Activated naive CD8-positive, alpha-beta T cell treated with anti-CD3 and anti-CD28 coated beads, Interleukin-2, amount 50 U/mL, for 24 hours (primary cell): ENCODE measurements at places on chromosomes 12 and 14.

GRCh38 chr12:16606991-16607390, 1.0 kb upstream of the LMO3 start:
- no peak for DNase-seq

DNA sequence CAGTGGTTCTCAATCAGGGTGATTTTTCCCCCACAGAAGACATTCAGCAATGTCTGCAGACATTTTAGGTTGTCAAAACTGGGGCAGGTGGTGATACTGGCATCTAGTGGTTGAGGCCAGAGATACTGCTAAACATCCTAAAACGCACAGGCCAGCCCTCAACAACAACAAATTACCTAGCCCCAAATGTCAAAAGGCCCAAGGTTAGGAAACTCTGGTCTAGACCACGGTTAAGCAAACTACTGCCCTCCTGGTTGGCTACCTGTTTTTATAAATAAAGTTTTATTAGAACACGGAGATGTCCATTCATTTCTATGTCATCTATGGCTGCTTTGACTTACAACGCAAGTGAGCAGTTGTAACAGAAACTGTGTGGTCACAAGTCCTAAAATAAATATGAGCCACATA, 186.7 kb downstream of the EFCAB11 start:
- DNase-seq: peak; percentile 53

- DNase-seq: no peak
Observed at GRCh38 chr14:104386151-104386841, 193.3 kb upstream of the C14orf180 start.

DNA sequence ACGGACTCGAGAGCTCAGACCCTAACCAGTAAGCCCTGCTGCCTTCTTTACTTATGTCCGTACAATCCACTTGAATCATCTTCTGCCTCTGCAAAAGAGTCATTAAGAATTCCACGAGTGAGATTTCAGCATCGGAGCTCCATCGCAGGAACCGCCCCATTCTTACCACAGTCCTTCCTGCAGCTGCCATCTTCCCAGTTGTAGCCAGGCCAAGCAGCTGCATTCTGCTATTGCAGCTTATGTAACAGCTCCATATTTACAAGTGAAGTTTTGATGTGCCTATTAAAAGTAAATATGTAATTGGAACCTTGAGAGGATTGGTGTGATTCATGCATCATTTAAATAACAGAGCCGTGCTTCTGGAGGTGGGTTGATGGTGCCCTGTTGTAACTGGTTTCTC, 157.4 kb downstream of the KICS2 start:
- DNase-seq: no peak

DNA sequence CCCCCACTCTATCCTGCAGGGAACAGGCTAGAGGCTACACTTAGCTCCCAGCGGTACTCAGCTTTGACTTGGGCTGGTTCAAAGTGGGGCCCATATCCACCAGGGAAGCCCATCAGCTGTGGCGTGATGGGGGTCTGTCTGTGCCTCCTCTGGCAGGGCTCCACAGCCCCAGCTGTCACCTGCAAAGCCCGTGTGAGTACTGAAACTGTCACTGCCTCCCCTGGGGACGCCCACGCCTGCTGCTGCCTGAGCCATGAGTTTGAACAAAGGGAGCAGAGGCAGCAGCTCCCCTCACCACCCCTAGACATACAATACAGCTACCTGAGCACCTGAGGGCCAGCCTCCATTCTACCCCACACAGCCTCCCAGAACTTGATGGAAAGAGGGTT, 5.0 kb downstream of the REM2 start:
- peak; percentile 57 for DNase-seq

- no peak for DNase-seq
Observed at GRCh38 chr12:86670986-86671385, 414.8 kb upstream of the MGAT4C start.

GRCh38 chr14:26344596-26344995, 253.2 kb downstream of the NOVA1 start:
- DNase-seq: no peak

DNA sequence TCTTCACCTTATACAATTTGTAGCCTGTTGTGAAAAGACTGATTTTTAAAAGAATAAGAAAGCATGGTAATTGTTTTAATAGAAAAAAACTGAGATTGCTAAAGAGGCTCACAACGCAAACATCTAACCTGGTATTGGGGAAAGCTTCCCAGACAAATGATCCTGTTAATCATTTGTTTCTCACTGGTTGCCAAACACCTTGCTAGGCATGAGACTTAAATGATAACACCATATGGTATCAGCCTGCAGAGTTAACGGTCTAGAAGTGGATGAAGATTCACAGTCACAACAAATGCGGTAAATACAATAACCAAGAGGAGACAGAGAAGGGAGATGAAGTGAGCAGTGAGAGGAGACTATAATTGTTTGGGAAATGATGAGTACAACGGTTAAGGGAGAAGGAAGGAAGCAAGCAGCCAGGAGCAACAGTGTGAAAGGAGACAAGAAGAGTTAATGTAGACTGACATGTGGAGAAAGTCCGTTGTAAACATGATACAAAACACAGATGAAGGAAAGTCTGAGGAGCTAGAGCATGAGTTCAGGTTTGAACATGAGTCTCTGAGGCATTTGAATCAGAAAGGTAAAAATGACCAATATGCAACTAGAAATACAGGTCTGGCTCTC, 19.8 kb downstream of the GXYLT1 start:
- no peak for DNase-seq

GRCh38 chr14:47155395-47155794, 503.8 kb upstream of the RPL10L start:
- no peak for DNase-seq

DNA sequence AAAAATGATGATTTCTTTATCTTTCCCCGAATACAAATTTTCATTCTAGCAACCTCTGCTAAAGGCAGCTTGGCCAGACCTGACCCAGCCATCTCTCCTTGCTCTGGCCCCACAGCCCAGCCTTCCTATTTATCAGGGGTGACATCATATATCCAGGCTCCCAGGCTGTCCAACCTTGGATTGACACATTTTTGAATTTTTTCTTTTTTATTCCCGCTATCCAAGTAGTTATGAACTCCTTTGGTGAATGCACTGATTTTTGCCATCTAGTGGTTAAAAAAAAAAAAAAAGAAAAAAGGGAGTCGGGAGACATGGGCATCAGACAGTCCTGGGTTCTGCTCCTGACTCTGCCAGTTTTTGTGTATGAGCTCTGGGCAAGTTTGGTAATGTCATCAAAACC, 120.5 kb downstream of the PTPN11 start:
- no peak for DNase-seq

DNA sequence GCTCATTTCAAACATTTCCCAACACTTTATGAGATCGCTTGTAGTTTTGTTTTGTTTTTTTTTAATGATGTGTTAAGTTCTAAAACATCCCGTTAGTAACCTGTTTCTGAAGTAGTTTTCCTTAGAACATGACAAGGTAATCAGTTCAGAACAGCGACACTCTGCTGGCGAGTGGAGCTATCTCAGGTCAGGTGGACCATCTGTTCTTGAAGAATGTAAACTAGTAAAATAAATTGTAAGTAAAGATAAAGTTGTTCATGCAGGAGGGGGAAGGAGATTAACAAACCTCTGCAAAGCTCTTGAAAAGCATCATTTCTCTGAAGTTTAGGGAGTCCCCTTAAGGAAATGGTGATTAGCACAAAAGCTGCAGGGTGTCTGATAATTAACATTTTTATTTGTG, 71.9 kb upstream of the DACT1 start:
- DNase-seq: no peak

GRCh38 chr12:91774434-91774921, 371.2 kb downstream of the BTG1 start:
- no peak for DNase-seq

- no peak for DNase-seq
Observed at GRCh38 chr12:53268630-53269562, 797 bp downstream of the ESPL1 start.

DNA sequence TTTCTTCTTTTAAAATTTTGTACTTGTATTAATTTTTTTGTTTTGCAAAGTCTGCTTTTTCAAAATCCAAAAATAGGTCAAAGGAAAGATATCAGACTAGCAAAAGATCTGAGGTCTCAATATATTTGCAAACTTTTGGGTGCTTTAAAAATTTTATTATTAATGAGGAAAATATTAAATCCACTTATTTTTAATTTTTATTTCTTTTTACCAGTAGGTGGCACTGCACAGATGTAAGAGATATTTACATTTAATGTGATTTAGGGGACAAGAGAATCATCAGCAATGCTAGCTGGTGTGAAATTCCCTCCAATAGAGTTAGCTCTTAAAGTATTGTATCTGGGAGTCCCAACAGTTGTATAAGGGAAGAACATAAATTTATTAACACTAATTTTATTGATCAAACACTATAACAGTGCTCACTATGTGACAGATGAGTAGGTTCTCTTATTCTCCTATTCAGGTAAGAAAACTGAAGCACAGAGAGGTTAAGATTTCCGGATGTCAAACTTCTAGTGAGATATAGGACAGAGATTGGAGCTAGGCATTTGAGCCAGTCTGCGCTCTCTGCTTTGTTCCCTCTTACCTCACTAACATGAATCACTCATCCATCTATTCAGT, 30.5 kb downstream of the ALX1 start:
- no peak for DNase-seq

DNA sequence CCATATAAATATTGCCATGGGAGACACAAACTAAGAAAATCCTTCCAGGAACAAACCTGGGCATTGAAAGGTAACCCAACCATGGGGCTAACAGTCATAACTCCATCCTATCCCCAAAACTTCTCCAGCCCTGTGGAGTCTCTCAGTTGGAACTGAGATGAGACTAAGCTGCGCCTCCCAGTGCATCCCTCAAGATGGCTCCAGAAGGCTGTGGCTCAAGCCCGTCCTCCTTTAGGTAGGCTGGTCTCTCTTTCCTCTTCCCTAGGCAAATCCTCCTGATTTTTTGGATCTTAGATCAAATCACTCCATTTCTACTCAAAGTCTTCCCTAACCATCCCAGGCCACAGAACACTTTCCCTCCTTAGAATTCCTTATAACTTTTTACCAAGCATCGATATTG, 364.3 kb upstream of the CCDC196 start:
- DNase-seq: no peak

DNA sequence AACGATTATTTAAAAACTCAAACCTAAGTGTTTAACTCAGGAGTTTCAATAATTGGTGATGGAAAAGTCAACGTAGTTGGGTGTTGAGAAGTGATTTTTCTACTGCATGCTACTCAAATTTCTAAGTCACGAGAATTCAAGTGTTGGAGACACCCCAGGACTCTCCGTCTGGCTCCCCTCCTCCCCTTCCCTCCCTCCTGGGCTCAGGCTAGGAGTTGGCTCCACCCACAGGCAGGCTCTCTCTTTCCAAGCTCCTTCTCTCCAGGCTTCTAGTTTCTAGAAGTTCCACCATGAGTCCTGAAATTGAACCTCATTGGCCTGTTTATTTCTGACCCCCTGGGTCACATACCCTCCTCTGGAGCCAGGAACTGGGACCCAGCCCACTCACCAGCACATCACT, 73.0 kb downstream of the TMEM132D start:
- no peak for DNase-seq

DNA sequence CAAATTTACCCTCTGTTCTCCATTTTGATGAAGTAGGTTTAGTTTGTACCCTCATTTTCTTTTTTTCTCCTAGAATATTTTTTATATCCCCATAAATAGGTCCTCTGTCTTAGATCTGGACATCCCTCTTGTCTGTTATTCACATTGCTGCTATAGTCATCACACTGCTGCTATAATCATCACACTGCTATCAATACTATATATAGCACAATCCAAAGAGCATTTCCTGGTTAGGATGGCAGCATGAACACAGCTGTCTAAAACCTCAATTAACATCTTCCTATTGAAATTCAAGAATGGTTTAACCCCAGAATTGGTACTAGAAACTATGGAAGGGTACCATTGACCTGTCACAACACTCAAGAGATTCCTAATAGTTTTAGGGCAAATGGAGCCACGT, 27.6 kb upstream of the CCDC91 start:
- DNase-seq: no peak

DNA sequence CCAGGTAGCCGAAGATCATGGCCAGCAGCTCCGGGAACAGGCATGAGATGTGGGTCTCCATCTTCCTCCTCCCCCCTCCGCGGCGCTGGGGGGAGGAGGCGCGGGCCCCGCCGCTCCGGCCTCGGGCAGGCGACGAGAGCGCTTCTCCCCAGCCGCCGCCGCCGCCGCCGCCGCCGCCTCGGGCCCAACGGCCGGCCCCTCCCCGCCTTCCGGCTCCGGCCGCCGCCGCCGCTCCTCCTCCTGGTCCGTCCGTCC, 448 bp downstream of the FBXL14 start:
- no peak for DNase-seq

- no peak for DNase-seq
Observed at GRCh38 chr12:3580094-3580749, 89.2 kb downstream of the PRMT8 start.

DNA sequence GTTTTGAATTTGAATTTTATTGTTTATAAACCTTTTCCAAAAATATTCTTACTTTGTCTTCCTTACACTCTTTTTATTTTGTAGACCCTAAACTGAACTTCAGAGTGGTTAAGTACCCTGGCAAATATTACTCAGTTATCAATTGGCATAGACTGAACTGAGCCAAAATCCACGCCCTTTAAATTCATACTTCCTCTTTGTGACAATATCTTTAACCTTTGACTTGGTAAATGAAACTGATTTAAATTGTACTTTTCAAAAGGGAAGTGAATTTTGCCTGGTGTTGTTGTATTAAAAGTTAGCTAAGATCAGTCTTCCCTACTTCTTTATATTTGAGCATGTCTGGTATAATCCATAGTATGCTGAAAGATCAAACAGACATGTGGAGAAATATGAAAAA, 184.3 kb upstream of the USP15 start:
- no peak for DNase-seq

GRCh38 chr12:121579190-121579791, 1.5 kb downstream of the KDM2B start:
- peak; percentile 51 for DNase-seq

GRCh38 chr12:45336331-45336730, 120.4 kb downstream of the ANO6 start:
- no peak for DNase-seq

DNA sequence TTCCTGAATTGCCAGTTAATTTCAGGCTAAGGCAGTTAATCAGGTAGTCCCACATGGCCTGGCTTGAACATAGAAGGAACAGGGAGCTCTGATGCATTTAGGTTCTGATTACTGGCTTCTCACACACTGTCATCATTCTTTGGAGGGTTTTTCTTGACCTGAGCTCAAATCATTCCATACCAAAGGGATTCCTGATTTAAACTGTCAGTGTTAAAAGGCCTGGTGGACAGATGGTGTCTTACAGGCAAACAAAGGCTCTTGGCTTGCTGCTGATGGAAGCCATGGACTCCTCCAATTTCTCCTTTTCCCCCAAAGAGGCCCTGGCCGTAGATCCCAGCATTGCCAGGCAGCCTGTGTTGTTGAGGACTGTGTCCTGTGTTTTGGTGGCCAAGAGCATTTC, 30.2 kb downstream of the CACNA1C start:
- DNase-seq: no peak
